ENCODE measurements at places on chromosomes 5 and 9.

- DNase-seq, result no peak
Observed at GRCh38 chr5:175343308-175343707, 100.7 kb downstream of the DRD1 start.

DNA sequence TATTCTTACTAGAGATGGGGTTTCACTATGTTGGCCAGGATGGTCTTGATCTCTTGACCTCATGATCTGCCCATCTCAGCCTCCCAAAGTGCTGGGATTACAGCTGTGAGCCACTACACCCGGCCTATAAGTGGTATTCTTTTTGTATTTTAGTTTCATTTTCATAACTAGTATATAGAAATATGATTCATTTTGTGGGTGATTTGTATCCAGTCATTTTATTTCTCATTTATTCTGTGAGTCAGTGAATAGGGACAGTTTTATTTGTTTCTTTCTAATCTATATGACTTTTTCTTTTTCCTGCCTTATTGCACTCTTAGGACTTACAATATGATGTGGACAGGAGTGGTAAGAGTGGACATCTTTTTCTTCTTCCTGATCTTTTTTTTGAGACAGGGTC is 112.9 kb downstream of the AOPEP start:
- DNase-seq, result no peak

DNA sequence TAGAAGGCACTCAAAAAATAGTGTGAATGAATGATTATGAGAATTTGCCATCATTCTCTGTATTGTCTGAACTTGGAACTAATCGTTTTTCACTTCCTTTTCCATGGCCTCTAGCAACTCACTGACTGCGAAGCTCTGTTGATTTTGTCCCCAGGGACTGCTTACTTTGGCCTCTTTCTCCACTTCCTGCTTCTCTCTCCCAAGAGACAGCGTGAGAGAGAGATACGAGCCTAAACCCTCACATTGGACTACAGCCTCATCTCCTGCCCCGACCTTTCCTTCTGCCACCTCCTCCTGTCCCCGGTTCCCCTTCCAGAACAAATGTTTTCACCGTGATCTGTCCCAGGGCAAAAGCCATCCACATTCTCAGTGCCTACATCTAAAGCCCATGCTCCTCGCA is 300.8 kb upstream of the PANK3 start:
- DNase-seq, result peak; percentile 29

DNA sequence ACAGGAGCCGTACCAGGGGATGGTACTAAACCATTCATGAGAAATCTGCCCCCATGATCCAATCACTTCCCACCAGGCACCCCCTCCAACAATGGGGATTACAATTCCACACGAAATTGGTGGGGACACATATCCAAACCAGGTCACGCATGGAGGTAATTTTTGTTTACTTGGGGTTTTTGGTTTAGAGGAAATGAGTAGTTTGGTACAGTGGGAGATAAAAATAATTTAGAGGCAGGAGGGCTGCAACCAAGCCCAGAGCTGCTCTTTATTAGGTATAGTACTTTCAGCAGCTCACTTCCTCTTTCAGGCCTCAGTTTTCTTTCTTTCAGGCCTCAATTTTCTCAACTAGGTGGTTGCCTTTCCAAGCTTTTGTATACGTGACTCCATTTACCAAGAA is 23.2 kb downstream of the PRUNE2 start:
- no peak for DNase-seq

GRCh38 chr5:173963182-173963838 is 25.7 kb upstream of the C5orf47 start:
- DNase-seq, result no peak

DNA sequence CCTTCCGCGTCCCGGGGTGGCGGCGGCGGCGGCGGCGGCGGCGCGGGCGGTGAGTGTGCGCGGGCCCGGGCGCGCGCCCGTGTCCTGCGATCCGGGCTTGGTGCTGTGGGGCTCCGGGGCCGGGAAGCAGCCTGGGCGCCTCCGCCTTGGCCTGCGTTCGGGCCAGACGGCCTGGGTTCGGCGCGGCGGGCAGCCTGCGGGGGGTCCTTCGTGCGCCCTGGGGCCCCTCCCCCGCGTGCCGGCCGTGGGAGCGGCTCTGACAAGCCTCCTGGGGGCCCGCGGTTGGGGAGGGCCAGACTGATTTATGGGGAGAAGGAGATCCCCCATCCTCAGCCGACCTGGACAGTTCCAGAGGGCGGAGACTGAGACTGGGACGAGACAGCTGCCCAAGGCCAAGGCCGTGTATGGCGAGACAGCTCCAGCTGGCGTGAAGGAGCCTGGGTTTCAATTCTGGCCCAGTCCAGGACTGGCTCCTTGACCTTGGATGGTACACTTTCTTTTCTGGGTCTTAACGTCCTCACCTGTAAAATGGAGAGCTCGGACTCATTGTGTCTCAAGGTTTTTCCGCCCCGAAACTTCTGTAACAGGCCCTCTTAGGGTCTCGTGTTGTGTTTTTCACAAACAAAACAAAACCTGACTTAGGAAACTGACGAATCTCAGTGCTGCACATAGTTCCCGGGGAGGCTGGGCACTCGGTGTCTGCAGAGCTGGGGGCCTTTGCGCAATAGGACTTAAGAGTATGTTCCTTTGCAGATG is 603 bp downstream of the TMEM268 start:
- peak; percentile 66 for DNase-seq

GRCh38 chr5:136042665-136043121 is 13.9 kb downstream of the TGFBI start:
- DNase-seq, result no peak
